Activated naive CD8-positive, alpha-beta T cell treated with anti-CD3 and anti-CD28 coated beads, Interleukin-2, amount 10 ng/mL, durations not matched to agents 7 days and 5 days (primary cell): ENCODE measurements at places on chromosomes 2 and 18. TPM values are rescaled to one million over a fixed set of nuclear protein-coding genes. Genes with fewer than 3 reads are reported as not detected.

GNLY gene
- total RNA-seq = 27.5 TPM

CMPK2 gene
- total RNA-seq = 102 TPM

TGFA gene
- total RNA-seq = 0.86 TPM

COL4A3 gene
- total RNA-seq = not detected

DNA sequence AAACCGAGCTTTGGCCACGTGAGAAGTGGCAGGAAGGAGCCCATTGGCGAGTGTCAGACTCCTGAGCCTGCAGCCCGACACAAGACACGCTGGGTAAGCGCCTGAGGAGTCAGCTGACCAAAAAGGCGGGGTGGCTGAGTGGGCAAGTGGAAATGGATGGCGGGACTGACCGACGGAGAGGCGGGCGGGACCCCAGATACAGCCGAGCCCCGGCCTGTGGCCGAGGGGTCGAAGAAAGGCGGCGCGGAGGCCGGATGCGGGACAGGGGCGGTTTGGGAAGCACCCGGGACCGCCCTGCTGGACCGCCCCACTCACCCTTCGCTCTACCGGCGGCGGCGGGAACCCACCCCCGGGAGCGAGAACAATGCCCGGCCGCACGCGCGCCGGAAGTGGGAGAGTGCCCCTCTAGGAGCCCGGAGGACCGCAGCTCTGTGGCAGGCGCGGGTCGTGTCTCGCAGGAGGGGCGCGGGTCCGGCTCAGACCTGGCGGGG, 22.8 kb downstream of the ZSCAN30 start:
- H3K36me3 ChIP-seq = peaks cover 59% of the 10 kb centered on the region
- peak overlapping the region; percentile 87 for H3K4me3 ChIP-seq
- no peaks in the 10 kb centered on the region for H3K27me3 ChIP-seq
- peak; percentile 68 for DNase-seq
- H3K27ac ChIP-seq = peak overlapping the region; percentile 96

- H3K4me3 ChIP-seq = no peak overlapping the region
- no peak for DNase-seq
- H3K27me3 ChIP-seq = peaks cover 6% of the 10 kb centered on the region
- no peak overlapping the region for H3K27ac ChIP-seq
- H3K36me3 ChIP-seq = no peaks in the 10 kb centered on the region
- H3K4me1 ChIP-seq = peaks cover 4% of the 10 kb centered on the region
These were observed 15.6 kb downstream of the PLCD4 start for GRCh38 chr2:218623366-218623705.

GRCh38 chr2:241858206-241859016, at the start of gene PDCD1:
Gene PDCD1, minus strand, starts transcription at chr2:241858894. Its CDS starts 56 bp downstream, at chr2:241858838.
- DNase-seq = peak; percentile 67
- H3K27me3 ChIP-seq = peaks cover 6% of the 10 kb centered on the region
- H3K27ac ChIP-seq = peak within 1 kb of the TSS; percentile 92

DNA sequence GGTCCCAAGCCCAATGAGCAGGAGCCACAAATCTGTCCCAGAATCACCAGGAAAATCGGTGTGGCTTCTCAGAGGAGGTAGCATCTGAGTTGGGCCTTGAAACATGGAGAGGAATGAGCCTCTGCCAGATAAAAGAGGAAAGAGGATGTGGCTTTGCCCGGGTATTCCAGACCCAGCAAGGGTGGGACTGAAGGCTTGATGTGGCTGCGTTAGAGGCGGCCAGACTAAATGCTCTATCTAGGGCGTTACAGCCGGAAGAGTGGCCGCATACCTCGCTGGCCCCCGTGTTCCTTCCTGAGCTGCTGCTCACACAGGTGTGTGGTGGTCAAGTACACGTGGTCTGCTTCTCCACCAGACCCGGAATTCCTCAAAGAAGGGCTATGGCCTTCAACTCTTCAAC, 33.9 kb upstream of the POMC start:
- peaks cover 2% of the 10 kb centered on the region for H3K27me3 ChIP-seq
- H3K4me1 ChIP-seq = peaks cover 13% of the 10 kb centered on the region
- H3K36me3 ChIP-seq = no peaks in the 10 kb centered on the region
- H3K4me3 ChIP-seq = no peak overlapping the region
- no peak for DNase-seq

GRCh38 chr18:45275367-45276113, 339.7 kb upstream of the SLC14A2 start:
- no peak overlapping the region for H3K27ac ChIP-seq
- no peaks in the 10 kb centered on the region for H3K4me1 ChIP-seq
- H3K36me3 ChIP-seq = no peaks in the 10 kb centered on the region
- peaks cover 1% of the 10 kb centered on the region for H3K27me3 ChIP-seq
- DNase-seq = no peak
- no peak overlapping the region for H3K4me3 ChIP-seq
